ENCODE measurements at places on chromosomes 4 and X.

DNA sequence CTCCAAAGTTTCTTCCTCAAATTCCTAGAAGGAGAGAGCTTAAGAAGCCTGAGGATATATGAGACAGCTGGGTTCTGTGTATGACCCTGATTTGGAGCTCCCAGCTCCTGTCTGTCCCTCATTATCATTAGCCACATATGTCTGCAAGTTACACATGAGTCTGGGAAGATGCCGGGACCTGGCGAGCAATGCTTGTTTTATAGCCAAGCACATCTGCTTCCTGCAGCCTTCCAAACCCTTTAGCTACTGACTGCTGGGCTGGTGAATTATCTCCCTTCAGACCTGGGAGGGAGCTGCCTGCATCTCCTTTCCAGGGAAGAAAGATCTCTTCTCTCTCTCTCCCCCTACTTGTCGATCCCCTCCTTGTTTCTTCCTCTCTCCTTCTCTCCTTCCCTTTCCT is 556.7 kb upstream of the BOD1L1 start:
- no peak for DNase-seq

DNA sequence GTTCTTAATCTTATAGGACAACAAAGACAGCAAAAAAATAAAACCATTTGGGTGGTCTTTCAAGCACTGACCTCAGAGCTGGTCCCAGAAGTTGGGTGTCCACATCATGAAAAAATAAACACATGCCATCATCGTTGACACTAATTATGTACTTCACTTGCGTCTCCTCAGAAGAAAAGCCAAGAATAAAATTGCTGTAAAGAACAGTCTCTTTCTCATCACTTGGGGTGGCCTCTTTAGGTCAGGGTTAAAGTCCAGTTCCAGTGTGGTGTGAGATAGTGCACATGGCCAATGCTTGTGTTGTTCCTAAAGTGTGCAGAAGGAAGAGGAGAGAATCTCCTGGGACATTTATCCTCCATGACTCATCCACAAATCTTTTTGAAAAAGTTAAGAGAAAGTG is 49.5 kb upstream of the IBSP start:
- DNase-seq, result no peak

DNA sequence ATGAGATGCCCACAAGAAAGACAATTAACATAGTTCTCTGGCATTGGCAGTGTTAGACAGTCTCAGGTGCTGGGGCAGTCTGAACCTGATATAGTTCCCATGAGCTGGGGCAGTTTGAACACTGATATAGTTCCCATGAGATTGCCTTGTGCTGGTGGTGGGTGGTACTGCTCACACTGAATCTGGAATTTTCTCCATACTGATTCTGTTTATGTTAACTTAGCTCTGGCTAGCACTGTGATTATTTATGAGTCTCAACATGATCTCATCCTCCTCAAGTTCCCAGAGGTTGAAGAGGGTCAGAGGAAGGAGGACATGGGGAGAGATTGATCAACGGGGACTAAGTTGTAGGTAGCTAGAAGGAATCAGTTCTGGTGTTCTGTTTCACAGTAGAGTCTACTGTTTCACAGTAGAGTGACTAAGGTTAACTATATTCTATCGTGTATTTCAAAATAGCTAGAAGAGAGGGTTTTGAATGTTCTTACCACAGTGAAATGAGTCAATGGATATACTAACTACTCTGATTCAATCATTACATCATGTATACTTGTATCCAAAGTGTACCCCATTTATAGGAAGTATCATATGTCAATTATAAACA is 379.9 kb downstream of the ADAM29 start:
- DNase-seq, result no peak

DNA sequence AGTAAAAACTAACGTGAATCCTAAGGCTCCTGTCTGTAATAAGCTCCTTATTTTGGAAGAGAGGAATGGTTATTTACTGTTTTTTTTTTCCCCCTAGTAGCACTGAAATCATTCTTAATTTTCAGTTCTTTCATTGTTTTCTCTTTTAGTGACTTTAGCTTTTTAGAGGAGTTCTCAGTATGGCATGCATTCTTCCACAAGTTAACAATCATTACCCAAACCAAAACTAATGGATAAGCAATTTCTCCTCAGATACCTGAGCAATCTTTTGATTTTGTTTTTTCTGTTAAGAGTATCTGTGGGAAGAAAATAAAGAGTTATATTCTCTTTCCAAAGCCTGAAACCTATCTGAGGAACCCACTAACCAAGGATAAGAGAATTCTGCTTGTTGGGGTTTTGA is 16.7 kb upstream of the PPA2 start:
- DNase-seq, result no peak

DNA sequence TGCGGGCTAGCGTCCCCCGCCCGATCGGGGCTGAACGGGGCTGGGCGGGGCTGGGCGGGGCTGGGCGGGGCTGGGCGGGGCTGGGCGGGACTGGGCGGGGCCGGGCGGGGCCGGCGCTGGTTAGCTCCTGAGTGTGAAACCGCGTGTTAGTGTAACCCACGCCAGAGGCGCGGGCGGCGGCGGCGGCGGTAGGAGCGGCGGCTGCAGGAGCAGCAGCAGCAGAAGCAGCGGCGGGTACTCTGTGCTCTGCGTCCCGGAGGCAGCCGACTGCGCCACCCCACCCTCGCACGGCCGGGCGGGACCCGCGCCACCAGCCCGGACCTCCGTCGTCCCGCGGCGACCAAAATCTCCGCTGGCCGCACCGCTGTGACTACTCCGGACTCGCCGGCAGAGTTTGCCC is 128.1 kb downstream of the LAS1L start:
- DNase-seq, result no peak

- DNase-seq, result no peak
These were observed 39.8 kb downstream of the DTHD1 start for GRCh38 chr4:36321176-36321575.

DNA sequence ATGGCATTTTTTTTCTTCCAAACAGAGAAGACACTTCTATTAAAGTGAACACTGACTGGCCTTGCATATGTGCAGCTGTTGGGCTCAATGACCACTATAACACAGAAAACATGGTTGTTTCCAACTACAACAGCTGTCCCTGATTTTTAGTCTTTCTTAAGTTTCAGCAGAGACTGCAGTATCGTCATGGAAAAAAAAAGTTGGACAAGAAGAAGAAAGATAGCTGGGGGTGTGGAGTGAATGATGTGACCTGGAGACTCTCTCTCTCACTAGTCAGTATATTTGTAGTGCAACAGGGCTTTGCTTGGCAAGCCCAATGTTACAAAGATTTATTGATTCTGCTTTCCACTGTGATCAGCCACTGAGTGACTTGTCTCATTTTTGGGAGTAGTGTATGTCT is 29.5 kb upstream of the C4orf54 start:
- no peak for DNase-seq

- no peak for DNase-seq
These were observed 147.2 kb downstream of the RPA4 start for GRCh38 chrX:97030947-97031346.

GRCh38 chrX:49079489-49080428 is at the start of gene WDR45:
WDR45 (minus strand) TSS chrX:49079887; CDS start chrX:49078095, 1,792 bp downstream.
- peak; percentile 15 for DNase-seq

DNA sequence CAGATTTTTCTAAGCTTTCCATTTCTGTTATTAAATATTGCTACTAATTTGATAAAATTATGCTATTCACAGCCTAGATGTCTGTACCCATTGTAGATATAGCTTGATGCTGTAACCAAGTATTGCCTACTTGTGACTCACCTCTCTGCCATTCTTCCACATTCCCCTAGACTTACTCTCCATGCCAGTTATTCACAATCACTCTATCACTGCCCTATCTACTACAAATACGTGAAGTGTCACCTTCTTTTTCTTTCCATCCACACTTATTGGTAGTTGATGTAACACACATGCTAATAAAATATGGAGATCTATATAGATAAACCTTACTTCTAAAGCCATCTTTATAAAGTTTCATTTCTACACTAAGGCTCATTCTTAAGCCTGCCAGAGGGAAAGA is 179.4 kb upstream of the PACRGL start:
- no peak for DNase-seq

GRCh38 chr4:189311251-189311650 is 629.4 kb upstream of the FRG1 start:
- no peak for DNase-seq

DNA sequence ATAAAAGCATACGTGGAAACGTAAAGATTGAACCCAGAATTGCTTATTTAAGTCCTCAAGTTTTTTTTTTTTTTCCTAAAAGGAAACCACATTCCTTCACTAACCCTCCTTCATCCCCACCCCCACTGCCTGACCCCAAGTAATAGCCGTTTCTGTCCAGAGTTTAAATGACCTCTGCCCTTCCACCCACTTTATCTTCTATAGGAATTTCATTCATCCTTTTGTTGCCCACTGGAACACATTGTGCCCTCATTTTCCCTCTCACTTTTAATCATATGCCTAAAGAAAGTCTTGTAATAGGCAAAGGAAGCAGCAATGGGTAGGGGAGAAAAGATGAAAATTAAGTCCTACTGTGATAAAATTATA is 62.7 kb downstream of the SH3RF1 start:
- no peak for DNase-seq

GRCh38 chr4:184347251-184348239 is 126.8 kb downstream of the IRF2 start:
- DNase-seq, result peak; percentile 68

GRCh38 chrX:14427614-14428013 is 101.7 kb upstream of the GLRA2 start:
- no peak for DNase-seq

GRCh38 chr4:186701788-186702187 is 21.9 kb downstream of the FAT1 start:
- DNase-seq, result no peak

GRCh38 chr4:120018786-120019185 is 47.9 kb downstream of the MAD2L1 start:
- no peak for DNase-seq

DNA sequence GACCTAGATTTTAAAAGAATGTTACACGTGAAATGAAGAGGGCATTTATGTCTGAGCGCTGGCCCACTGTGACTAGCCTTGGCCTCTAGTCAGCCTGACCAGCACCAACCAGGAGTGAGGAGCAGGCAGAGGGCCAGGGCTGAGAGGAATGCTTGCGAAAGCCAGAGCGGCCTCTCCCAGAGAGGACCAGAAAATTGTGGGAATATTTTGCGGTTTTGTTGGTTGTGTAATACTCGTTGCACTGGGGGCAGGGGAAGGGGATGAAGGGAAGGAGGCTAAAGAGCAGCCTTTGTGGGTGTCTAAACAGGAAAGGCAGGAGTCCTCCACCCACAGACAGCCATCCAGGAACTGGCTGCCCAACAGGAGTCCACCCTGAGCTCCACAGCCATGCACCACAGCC is 3.8 kb downstream of the GABRE start:
- DNase-seq, result no peak

DNA sequence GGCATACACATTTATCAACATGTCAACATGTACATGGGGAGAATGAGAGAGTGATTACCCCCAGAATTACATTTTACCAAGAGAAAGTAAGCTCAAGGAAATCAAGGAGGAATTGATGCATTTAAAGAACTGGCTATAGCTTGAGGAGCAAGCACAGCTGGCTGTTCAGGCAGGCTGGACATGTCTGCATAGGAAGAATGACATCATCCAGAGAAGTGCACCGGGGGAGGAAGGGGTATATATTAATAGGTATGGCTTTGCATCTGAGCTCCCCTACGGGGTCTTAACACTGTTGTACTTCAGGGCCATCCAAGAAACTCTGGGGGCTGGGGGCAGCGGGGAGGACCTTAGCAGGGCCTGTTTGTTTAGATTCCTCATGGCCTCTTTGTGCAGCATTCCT is 222.4 kb upstream of the VCX start:
- DNase-seq, result peak; percentile 2

DNA sequence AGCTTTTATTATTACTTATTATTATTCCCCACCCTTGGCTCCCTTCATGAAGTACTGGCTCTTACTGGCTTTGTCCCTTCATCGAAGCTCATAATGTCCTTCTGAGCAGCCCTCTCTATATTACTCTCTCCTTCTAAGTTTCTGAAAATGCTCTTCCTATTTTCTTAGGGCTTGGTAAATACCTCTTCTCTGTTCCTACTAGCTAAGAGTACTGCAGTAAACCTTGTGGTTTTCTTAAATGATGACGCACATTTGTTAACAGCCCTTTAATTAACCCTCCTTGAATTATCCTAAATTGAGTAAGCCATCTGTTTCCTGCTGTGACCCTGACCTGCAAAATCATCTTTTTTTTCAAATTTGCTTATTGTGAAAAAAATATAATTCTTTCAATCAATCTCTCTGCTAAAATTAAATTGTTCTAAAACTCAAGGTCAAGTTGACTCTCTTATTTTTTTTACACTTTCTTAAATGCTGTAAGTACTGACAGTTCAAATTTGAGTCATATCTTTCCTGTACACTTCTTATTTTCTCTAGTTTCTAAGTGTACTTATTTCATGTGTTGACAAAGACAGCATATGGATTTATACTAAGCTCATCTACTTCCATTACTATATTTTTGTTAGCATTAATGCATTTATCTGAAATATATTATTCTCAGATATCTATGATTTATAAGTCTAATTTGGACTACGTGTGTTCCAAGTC is 148.9 kb downstream of the ADAM29 start:
- no peak for DNase-seq

DNA sequence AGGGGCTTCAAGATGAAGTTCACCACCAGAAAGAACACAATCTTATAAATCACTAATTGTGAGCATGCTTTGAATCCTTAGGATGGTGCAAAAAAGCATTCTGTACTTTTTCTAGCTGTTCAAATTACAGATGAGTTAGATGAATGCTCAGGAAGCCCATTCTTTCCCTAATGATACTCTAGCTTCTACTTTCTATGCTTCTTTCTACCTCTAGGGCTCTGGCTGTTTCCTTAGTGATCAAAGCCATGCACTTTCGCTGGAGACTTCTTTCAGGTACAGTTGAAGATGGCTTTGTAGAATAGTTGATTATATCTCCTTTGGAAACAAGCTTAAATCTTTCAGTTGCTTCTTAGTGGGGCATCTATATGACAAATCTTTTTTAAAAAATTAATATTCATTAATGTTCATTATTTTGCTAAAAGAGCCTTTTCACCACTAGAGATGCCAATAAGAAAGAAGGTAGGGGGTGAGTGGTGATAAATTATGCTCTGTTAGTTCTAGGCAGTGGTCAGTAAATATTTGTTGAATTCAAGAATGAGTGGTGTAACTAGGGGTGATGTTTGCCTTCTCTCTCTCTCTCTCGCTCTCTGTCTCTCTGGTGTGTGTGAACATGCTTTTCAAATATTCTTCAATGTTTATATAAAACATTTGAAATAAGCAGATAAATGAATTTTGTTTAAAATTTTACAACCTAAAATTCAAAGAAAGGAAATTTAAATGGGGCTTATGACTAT is 169.4 kb downstream of the GLUD2 start:
- no peak for DNase-seq

GRCh38 chr4:104763554-104764222 is 269.0 kb upstream of the CXXC4 start:
- no peak for DNase-seq

GRCh38 chr4:126530996-126531585 is 1101.7 kb upstream of the INTU start:
- no peak for DNase-seq

Data from NCI-H510A (cell line).